ENCODE measurements at places on chromosomes 12 and 14.

DNA sequence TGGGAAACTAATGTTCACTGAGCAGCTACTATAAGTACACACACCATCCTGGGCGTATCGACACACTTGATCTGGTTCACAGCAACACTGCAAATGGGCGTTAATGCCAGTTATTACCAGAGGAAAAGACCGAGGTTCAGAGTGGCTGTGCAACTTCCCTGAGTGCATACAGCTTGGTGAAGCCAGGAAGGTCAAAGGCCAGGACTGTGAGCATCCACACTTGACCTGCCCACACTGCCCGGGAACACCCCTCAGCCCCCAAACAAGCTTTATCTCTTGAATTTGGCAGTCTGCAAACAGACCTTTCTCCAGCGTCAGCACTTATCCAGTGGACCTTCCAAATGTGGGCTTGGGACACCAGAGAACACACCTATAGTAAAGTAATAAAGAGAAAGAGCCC is 312.6 kb downstream of the BCL11B start:
- no peak for DNase-seq

- no peak for DNase-seq
Observed at GRCh38 chr14:32078023-32078857, 1.1 kb downstream of the ARHGAP5 start.

DNA sequence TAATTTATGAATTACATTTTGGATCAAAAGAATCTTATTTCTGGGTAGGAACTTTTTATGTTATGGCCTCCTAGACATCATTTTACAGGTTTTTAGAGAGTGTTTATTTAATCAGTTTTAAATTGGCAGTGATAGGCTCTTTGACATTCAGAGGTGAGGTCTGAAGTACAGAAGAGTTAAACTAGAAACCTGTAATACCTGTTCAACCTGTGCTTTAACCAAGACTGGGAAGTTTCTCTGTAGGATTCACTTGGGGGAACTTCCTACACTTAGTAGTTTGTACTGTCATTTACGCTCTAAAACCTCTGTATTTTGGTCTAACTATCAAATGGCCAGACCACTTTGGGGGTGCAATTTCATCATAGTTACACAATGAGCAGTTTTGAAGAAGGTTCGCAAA is 35.9 kb downstream of the PLEKHA5 start:
- no peak for DNase-seq

DNA sequence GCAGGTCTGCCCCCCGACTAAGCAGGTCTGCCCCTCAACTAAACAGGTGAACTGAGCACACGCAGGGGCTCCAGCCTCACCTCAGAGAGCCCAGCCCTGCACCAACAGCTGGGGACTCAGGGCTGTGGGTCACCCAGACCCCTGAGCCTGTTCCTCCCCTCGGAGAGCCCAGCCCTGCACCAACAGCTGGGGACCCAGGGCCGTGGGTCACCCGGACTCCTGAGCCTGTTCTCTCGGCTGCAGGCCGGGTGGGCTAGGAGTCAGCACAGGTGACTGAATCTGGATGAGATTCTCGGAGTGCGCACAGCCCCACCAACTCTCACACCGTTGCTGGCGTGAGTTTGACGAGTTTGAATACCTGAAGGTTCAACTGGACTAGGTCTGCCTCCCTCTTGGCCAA is 20.3 kb upstream of the ANKLE2 start:
- DNase-seq, result no peak

GRCh38 chr12:80780746-80781145 is 64.0 kb downstream of the MYF5 start:
- no peak for DNase-seq

DNA sequence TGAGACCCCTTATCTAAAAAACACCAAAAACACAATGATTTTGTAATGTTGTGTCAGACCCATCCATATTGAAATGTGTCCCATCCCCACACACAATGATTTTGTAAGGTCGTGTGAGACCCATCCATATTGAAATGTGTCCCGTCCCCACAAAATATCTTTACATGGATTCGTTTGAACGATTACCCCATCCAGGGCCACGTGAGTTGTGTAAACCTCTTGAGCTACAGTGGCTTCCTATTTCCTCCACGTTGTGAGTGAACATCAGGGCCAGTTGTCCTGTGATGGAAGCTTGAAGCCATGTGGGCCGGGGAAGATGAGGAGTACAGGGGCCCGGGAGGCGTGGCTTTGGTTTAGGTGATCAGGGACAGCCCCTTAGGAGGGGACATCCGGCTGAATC is 27.0 kb upstream of the ULK1 start:
- no peak for DNase-seq

- DNase-seq, result no peak
Observed at GRCh38 chr12:288687-289086, 26.1 kb upstream of the SLC6A13 start.

GRCh38 chr12:47312808-47313426 is 233.2 kb upstream of the AMIGO2 start:
- DNase-seq, result no peak

DNA sequence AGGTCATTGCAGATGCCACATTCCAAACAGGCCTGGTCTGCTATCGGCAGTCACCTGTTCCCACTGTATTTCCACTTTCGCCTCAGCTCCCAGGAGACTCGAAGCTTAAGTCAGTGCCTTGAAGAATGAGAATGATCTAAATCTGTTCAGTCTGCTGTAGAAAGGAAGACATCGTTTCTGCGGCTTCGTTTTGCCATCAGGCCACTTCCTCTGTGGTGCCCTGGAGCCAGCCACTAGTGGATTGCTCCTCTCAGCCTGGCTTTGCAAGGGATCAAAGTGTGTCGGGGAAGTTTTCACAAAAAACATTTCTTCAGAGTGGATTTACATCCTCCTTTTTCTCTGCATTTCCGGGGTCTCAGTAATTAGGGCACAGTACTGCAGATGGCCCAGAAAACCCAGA is 66.7 kb downstream of the AACS start:
- DNase-seq, result no peak

GRCh38 chr12:96121271-96121711 is 72.9 kb upstream of the ELK3 start:
- DNase-seq, result no peak

DNA sequence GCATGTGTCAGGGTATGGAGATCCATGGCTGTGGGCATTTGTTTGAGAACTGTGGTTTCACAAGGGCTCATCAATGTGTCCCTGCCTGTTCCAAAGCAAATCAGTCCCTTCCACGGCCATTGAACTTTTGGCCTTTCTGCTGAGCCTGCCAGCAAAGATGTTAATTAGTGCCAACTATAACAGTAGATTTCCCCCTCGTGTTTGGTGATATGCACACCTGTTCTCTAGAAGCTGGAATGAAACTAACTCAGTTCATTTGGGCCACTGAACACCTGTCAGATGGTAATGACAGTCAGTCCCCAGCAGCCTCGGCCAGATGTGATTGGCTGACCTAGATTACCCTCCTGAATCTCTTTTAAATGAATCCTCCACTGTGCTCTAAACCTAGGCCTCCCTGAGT is 43.2 kb downstream of the IRAK3 start:
- DNase-seq, result no peak

DNA sequence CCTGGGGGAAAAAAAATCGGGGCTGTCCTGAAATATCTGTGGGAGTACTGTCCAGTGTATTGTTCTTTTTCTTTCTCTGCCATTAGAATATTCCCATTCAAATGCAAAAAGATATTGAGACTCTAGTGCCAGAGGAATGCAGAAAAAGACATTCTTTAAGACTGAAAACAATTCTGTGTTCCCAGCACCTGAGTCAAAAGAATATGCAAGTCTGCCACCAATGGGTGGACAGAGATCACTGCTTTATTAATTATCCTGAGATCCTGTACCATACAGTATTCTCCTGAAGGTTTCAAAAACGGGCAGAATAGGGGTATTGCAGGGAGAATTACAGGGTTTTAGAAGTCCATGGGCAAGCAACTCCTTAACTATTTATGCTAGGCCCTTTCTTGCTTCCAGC is 361.8 kb downstream of the C12orf50 start:
- no peak for DNase-seq

- DNase-seq, result no peak
Observed at GRCh38 chr12:20415641-20416040, 47.3 kb downstream of the PDE3A start.

DNA sequence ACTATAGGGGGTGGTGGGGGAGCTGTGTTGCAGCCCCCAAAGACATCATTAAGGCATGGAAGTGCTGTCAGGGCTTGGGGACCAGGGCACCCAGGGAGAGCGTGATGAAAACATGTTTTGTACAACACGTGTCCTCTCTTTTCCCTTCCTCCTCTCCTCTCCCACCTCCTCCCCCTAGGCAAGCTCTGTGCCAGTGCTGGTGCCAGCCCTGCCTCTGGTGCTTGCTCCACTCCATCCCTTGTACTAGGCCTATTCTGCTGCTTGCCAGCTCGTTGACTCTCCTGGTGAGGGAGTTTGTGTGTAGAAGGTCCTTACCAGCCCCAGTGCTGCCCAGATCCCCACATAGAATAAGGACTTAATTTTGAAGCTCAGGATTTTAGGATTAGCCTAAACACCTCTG is 3.2 kb upstream of the RARG start:
- DNase-seq, result no peak

DNA sequence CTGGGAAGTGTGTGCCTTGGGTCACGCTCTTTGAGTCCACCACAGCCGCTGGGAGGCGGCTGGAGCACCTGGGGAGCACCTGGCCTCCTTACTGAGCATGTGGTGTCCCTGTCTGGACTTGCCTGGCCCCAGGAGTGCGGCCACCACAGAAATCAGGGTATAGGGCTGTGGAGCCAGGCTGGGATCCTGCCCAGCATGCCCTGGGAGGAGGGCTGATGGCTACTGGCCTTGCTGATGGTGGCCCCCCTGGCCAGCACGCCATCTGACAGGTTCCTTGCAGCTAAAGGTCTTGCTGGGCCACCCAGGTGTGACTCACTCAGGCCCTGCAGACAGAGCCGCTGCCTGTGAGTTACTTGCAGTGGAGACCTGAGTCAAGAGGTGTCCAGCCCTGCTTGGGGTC is 6.0 kb downstream of the ULK1 start:
- DNase-seq, result no peak

DNA sequence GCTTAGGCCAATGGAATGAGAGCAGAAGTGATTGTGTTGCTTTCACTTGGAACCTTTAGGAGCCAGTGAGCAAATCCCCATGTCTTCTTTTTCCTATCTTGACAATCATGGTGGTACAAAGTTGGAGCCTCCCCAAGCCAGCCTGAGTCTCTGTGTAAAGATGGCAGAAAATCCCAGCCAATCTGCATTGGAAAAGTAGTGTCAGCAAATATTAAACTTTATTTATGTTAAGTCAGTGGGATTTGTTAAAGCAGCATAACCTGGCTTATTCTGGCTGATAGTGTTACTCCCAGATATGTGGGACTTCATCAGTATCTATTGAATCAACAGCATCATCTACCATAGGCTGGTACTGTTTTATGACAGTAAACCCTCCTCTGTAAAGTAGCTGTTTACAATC is 2.2 kb upstream of the NUAK1 start:
- DNase-seq, result no peak

GRCh38 chr14:55976655-55977054 is 141.6 kb upstream of the PELI2 start:
- no peak for DNase-seq

DNA sequence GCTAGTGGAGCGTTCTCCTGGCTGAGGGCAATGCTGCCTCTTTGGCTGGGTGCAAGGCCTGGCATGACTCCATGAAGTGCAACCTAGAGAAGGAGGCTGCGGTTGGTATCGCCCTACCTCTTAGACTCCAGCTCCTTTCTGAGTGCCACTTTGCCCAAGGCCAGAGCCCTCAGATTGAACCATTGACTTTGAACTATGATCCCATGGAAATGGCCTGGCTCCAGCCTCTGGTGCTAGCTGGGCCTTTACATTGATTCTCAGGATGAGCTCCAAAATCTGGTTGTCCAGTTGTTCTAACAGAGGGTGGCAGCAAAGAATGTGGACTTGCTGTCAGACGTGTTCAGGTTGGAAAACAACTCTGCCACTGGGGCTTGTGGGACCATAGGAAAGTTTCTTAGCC is 16.1 kb upstream of the SMOC1 start:
- no peak for DNase-seq

DNA sequence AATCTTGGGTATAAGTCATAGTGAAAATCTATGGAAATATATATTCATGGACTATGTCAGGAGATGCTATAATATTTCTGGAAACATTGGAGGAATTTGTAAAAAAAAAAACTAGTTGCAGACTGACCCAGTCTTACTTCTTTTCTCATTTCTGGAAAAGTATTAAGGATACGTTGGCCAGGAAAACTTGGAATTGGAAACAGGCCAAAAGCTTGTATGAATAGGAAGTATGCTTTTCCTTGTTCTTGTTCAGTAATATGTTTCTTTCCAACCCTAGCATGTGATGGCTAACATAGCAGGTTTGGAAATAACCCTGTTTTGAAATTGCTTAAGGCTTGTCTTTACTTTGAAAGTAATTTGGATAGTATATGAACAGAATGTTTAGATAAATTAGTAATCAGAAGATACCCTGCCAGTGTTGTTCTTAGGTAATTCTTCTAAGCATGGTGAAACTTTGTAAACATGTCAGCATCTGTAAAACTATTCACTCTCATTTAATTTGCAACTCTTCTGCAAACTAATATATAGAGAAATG is 316.2 kb downstream of the NPAS3 start:
- DNase-seq, result no peak

- no peak for DNase-seq
Observed at GRCh38 chr12:131471946-131472732, 238.8 kb upstream of the SFSWAP start.

DNA sequence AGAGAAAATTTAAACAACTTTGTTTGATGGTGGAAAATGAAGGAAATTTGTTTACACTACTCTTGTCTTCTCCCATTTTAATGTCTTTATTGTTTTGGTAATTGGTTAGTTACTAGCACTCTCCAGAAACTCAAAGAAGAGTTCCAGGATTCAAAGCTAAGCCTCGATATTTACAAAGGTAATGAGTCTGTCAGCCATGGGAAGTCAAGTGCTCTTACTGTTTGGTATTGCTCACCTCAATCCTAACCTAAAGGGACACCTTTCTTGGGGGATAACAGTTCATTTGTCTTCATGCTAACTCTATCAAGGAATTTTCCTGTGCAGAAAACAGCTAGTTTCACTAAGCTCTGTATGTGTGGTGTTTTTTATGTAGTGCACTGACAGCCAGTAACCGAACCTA is 222.9 kb upstream of the LMO3 start:
- no peak for DNase-seq

DNA sequence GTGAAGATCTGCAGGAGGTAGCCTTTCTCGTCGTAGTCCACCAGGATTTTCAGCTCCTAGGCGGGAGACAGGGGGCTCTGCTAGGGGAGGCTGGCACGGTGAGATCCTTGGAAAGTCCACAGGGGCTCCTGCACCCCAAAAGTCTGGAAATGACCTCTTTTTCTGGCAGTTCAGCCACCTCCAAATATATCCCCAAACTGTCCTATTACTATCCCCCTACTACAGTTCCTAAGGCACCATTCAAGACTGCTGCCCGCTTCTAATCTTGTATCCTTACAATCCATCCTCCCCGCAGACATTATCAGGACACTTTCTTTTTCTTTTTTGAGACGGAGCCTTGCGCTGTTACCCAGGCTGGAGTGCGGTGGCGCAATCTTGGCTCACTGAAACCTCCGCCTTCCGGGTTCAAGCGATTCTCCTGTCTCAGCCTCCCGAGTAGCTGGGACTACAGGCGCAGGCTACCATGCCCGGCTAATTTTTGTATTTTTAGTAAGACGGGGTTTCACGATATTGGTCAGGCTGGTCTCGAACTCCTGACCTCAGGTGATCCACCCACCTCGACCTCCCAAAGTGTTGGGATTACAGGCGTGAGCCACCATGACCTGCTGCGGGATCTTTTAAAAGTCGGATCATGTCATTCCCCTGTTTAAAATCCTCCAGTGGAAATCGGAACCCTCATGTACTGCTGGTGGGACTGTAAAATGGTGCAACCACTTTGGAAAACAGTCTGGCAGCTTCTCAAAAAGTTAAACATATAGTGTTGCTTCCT is 18.5 kb downstream of the HPD start:
- no peak for DNase-seq

Measured in SW 1271 (cell line).